D721Med (cell line): ENCODE measurements at places on chromosomes 7 and 10.

GRCh38 chr7:54831046-54831643 lies 72.1 kb upstream of the SEC61G start:
- DNase-seq: no peak

DNA sequence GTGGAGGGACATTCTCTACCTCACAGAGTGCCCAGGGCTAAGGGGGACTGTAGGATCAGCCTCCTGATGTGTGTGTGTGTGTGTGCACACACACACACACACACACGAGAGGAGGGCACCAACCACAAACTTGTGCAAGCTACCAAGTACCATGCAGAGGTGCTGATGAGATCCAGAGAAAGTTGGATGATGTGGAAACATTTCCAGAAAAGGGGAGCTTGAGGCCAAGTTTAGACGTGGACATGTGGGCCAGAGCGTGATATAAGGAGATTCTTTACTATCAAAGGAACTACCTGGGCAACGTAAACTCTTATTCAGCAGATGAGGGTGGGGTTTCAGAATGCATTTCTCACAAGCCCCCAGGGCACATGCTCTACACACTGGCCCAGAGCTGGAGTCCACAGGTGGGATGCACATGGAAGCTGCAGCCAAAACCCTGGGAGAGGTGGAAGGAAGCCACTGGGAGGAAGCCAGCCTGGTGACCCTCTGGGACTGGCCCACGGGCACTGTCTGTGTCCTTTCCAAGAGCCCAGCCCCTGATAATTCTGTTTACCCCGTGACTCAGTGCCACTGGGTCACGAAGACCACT lies 53.5 kb downstream of the DLG5 start:
- DNase-seq: no peak

DNA sequence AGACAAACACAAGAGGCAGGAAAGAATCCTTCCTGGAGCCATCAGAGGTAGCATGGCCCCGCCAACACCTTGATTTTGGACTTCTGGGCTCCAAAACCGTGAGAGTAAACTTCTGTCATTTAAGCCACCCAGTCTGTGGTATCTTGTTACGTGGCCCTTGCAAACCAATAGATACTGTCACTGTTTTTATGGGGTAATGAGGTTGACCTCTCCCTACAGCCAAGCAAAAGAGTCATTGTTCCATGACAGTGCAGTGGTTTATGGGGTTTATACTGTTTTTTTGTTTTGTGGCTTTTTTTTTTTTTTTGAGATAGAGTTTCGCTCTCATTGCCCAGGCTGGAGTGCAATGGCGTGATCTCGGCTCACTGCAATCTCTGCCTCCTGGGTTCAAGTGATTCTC lies 32.8 kb downstream of the KIAA1549 start:
- DNase-seq: no peak

GRCh38 chr7:46006723-46007122 lies 85.7 kb upstream of the IGFBP3 start:
- no peak for DNase-seq

GRCh38 chr7:137439829-137440825 lies 96.6 kb upstream of the PTN start:
- DNase-seq: no peak

DNA sequence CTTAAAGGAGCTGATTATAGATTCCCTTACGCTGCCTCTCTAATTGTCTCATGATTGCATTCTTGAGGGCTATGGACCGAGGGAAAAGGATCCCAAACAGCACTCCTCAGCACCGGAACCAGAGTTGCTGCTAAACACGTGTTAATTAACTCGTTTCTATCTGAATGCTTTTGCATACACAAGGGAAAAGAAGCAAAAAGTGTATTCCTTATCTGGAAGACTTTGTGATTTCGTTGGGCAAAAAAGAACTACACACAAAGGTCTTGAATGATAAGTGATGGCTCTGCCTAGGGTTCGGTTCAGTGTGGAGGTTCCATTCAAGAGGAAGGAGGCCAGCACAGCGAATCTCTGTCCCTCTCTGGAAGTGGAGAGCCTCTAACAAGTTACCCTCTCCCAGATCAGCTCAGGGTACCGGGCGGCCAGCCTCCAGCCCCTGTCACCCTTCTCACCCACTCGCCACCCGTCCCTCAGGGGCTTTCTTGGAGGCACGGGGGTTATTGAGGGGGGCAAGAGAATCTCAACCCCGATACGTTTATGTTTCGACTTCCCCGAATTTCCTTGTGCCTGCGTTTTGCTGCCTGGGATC lies 515 bp upstream of the SLC4A2 start:
- DNase-seq: no peak

DNA sequence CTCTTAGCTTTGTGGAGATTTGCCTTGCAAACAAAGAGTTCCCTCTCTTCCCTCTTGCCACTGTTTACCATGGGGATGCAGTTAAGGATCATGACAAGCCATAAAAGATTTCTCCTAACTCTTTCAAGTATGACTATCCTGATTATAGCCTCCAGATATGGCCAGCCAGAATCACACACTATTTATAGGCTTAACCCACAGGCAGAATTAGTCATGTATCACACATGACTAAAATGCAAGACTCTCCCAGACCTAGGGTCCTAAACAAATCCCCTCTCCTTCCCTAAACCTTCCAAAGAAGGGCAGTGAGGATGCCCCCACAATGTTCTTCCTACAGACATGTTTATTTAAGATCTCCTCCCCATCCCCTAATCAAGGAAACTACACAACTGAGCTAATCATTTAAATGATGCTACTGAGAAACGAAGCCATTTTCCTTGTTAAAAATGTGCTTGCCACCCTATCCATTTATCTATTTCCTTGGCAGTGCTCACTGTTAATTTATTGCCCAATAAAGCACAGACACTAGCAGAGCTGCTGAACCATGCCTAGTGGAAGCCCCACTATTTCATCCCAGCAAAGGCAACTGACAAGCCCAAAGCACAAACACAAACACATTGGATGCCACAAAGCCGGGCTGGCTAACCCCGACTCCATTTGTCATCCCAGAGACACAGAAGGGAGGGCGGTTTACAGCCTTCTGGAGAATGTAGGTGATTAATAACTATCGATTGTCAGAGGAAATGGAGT lies 363.4 kb downstream of the KCNMA1 start:
- no peak for DNase-seq

- DNase-seq: no peak
These were observed 252.7 kb downstream of the SKIDA1 start for GRCh38 chr10:21272643-21273399.

GRCh38 chr7:77395626-77396025 lies 20.5 kb downstream of the GSAP start:
- no peak for DNase-seq

GRCh38 chr10:44992070-44992731 lies 8.5 kb upstream of the ZNF22 start:
- DNase-seq: no peak

GRCh38 chr7:100875356-100875751 lies 451 bp downstream of the SRRT start:
- DNase-seq: no peak

DNA sequence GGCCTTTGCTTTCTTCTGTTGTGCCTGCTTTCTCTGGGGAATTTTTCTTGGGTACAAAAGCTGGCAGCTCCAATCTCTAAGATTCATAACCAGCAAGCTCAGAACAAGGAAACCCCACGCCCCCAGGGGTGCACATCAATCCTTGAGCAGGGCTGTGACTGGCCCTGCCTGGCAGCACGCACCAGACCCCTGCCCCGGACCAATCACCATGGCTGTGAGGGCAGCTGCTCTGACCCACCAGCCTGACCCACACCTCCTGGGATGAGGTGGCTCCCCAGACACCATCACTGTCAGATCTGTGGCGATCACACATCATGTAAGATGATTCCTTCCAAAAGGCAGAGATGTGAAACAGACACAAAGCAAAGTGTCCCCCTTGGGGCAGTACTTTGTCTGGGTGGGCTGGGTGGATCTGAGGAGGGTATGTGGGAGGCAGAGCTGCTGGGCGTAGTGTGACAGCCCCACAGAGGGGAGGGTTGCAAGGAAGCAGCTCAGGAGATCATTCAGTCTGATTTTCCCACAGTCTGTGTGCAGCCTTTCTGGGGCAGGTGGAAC lies 175.5 kb upstream of the SHH start:
- DNase-seq: no peak

GRCh38 chr10:2048337-2048973 lies 311.1 kb upstream of the ADARB2 start:
- no peak for DNase-seq

DNA sequence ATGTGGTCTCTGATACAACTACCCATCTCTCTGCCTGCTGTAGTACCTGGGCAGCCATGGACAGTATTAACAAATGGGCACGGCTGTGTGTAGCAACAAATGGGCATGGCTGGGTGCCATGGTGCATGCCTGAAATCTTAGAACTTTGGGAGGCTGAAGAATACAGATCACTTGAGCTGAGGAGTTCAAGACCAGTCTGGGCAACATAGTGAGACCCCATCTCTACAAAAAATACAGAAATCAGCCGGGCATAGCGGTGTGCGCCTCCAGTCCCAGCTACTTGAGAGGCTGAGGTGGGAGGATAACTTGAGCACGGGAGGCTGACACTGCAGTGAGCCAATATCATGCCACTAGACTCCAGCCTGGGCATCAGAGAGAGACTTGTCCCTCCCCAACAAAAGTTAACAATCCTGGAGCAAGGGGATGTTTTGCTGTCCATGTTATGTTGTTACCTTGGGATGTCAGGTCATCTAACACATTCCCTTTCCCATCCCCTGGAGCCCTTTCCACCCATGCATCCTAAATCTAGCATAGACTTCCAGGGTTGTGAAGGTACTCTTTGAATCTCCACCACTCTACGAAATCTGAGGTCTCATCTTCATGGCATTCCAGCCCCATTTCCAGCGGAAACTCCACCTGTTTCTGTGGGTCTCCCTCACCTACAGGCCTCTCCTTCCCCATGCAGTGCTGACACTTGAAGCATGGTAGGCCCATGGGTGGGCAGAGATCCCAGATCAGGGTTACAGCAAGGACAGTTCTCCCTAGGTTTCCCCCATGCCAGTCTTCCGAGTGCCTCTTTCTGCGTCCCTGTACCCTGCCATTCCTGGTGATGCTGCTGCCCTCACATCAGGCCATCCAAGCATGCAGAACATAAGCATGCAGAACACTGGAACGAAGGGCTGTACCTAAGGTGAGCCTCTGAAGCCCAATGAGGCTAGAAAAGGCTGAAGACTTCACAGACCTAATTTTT lies 13.1 kb downstream of the FXYD4 start:
- no peak for DNase-seq

DNA sequence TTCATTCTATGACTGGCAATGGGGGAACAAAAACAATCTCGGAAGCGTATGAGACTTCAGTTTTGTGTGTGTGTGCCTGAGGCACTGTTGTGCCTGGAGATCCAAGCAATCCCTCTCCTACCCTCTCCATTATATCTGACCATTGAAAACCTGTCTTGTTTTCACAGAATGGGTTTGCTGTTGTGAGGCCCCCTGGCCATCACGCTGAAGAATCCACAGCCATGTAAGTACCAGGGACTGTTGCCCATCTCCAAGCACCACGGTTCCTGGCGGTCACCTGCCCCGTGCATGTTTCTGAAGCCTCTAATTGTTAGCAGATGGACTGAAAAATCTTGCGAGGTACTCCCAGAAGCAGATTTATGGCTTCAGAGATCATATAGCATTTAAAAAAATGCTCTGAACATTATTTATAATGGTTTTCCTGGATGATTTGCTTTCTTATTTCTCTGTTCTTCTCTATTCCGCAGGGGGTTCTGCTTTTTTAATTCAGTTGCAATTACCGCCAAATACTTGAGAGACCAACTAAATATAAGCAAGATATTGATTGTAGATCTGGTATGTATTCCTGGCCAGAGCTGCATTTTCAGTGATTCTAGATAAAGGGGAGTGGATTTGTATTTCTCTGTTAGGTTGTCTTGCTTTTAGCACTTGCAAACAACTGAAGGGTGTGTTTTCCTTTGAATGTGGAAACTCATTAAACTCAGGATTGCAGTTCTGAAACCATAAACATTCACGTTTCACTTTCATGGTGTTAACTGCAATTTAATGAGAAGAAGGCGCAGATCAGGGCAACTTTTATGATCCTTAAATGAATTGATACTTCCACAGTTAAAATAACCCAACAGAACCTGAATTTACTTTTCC lies 288.2 kb downstream of the TWIST1 start:
- DNase-seq: no peak

DNA sequence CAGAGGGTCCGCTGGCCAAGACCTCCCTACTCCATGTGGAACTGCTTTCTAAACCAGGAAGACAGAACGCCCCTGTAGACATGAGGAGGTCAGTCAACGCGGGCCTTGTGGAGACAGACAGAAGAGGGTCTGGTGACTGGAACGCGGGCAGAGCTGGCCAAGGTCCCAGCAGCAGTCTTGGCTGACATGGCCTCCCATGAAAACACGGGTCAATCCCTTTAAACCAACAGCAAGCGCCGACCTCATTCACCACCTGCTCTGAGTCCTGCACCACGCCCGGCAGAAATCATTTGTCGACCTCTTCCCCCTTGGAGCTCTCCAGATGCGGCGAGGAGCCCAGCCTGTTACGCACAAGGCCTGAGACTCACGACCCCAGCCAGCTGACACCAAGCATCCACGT lies 78.5 kb downstream of the ZRANB1 start:
- DNase-seq: no peak

DNA sequence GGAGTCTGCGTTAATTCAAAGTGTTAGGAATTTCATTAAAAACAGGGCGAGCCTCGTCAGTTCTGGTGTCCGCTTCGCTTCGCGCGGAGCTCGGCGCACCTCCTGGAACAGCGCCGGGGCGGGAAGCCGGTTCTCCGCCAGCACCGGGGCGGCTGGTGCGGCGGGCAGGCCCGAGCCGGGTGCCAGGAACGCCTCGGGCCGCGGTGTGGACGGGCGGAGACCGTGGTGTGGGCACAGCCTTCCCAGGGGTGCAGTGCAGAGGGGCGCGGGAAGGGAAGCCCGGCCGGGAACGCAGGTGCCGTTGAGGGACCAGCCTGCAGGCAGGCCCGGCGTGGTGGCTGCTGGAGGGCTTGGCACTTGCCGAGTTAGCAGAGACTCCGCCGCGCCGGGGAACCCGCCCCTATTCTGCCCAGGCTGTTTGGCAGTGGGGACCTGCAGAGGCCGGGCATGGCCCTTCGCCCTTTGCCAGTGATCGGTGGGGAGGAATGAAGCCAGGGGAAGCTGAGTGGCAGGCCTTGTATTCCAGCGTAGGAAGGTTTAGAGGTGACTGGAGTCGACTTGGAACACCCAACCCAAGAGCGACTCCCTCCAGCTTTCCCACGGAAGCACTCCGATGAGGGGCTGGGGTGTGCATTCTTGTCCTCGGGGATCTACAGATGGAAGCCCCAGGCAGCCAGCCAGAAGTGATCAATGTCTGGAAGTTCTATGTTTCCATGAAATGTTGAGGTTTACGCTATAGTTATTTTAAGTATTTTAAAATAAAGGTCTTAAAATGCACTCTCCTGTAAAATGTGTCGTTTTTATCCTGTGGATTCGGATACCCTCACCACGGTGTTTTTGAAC lies 945 bp upstream of the RHEB start:
- no peak for DNase-seq
